ENCODE measurements at places on chromosomes 12 and 14. TPM values are rescaled to one million over a fixed set of nuclear protein-coding genes. Genes with fewer than 3 reads are reported as not detected.

NKX2-1 gene
- total RNA-seq = not detected

SIRT4 gene
- 2.4 TPM for total RNA-seq

KRT6A gene
- not detected for total RNA-seq

DNA sequence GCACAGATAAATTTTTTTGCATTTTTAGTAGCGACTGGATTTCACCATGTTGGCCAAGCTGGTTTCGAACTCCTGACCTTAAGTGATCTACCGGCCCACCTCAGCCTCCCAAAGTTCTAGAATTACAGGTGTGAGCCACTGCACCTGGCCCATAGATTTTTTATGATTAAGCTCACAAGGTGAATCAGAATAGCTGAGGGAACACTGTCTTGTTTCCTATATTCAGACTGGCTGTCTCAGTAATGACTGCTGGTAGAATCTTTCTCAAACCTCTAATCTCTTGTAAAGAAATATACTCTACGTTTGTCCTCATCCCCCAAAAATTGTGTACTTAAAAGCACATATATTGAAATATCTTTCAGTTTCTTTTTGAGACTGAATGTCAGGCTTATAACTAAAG is 362.1 kb downstream of the EGLN3 start:
- no peaks in the 10 kb centered on the region for H3K36me3 ChIP-seq
- no peaks in the 10 kb centered on the region for H3K27me3 ChIP-seq
- no peaks in the 10 kb centered on the region for H3K4me1 ChIP-seq
- no peak overlapping the region for H3K27ac ChIP-seq
- DNase-seq = no peak
- no peak overlapping the region for H3K4me3 ChIP-seq

DNA sequence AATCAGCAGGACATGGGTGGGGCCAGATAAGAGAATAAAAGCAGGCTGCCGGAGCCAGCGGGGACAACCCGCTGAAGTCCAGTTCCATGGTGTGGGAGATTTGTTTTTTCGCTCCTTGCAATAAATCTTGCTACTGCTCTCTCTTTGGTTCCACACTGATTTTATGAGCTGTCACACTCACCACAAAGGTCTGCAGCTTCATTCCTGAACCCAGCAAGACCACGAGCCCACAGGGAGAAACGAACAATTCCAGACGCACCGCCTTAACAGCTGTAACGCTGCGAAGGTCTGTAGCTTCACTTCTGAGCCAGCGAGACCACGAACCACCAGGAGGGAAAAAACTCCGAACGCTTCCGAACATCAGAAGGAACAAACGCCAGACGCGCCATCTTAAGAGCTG is 2.8 kb upstream of the CNIH1 start:
- H3K36me3 ChIP-seq = no peaks in the 10 kb centered on the region
- H3K27me3 ChIP-seq = peaks cover 19% of the 10 kb centered on the region
- DNase-seq = no peak
- H3K27ac ChIP-seq = no peak overlapping the region
- H3K4me1 ChIP-seq = peaks cover 24% of the 10 kb centered on the region
